ENCODE measurements at places on chromosomes 2 and 18.

GRCh38 chr18:48546396-48546795, 7.6 kb downstream of the CTIF start:
- no peak for DNase-seq

DNA sequence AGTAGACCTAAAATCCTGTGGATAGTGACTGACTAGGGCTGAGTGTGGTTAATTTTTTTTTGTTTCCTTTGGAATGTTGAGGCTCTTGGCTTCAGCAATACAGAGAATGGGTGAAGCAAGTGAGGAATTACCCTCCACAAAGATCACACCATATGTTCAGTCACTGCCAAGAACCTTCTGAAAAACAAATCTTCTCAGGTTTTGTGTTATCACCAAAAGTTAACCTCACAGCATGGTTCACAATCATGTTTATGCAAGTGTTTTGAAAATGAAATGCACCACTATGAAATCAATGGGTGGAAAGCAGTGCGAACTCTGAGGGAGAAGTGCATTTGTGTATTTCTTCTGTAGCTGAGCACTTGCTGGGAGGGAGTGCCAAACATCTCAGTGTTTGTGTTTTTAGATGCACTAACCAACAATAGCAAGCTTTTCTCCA, 44.4 kb downstream of the SPATS2L start:
- no peak for DNase-seq

GRCh38 chr18:13386891-13387801, 168.6 kb downstream of the LDLRAD4 start:
- DNase-seq = no peak

DNA sequence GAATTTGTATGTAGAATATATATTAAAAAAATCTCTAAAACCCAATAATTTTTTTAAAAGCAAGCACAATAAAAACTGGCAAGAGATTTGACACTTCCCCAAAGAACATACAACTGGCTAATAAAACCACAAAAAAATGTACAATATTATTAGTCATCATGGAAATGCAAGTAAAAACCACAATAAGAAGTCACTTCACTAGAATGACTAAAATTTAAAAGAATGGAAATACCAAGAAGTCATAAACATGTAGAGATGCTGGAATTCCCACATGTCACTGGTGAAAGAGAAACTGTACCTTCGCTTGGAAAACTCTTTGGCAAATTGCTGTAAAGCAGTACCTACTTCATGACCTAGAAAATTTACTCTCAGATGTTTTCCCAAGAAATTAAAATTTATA, 43.4 kb upstream of the KYNU start:
- DNase-seq = no peak

- no peak for DNase-seq
Observed at GRCh38 chr18:35438480-35439234, 59.1 kb downstream of the INO80C start.
